Suppressor macrophage (primary cell): ENCODE measurements at places on chromosomes 13 and 19.

DNA sequence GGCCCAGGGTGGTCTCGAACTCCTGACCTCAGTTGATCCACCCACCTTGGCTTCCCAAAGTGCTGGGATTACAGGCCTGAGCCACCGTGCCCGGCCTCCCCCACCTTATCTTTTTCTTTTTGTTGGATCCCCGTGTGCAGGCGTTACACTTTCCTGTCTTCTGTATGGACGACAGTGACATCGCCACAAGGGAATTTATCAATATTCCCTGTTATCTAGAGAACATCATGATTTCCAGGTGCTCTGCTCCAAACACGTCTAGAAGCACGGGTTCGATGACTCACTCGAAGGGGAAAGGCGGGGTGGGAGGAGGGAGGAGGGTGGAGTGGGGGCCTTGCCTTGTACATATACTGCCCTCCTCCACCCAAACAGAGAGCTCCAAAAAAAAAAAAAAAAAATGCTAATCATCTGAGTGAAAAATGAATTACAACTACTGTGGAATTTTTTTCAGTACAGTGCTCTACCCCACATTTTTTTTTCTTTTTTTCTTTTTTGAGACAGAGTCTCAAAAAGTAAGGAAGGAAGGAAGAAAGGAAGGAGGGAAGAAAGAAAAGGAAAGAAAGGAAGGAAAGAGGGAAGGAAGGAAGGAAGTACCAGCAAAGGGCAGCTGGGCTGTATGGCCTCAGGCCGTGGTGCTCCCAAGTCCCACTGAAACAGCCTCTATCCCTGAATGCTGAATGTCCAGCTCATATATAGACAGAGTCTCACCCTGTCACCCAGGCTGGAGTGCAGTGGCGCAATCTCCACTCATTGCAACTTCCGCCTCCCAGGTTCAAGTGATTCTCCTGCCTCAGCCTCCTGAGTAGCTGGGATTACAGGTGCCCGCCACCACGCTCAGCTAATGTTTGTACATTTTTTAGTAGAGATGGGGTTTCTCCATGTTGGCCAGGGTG lies 36.8 kb downstream of the INSR start:
- no peak for DNase-seq

DNA sequence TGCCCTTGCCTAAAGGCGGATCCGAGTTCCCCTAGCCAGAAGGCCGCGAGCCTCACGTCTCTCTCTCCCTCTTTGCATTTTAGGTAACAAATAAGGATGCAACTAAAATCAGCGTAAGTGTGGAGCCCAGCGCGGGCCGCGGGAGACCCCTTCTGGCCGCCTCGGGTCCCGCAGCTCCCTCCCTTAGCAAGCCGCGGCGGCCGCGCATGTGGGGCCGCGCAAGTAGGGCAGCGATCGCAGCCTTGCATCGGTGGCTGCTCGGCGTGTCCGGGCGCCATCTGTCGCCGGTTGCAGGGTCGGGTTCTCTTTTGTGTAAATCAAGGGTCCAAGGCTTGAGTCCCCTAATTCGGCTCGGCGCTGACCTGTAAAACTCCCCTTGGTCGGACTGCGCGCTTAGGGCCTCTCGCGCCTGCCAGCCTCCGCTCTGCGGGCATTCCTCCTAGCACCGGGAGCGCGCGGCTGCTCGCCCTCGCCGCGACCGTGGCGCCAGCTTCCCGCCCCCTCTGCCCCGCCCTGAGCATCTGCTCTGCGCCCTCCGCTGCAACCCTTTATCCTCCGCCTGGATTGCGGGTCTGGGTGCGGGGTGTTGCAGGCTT lies 2.7 kb downstream of the VSTM2B start:
- DNase-seq, result peak; percentile 49

- DNase-seq, result no peak
These were observed 1646.0 kb downstream of the PCDH9 start for GRCh38 chr13:65584126-65584525.

- DNase-seq, result peak; percentile 54
These were observed 29.2 kb downstream of the PIP5K1C start for GRCh38 chr19:3670796-3671679.

DNA sequence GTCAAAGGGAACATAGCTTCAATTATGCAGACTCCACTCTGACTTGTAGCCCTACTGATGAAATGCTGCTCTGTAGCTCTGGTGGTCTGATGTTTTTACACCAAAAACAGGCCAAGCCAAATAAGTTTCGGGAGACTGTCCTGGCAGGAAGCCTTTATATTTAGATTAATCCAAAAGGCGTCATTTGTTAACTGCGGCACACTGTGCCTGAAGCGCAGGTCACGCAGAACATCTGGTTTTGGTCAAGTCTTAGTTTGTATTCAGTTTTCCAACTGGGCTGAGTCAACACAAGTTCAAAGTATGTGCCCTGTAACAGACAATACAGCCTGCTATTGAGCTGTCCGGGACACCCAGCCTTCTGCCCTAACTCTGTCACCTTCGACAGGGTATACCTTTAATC lies 154.6 kb upstream of the IPO5 start:
- no peak for DNase-seq

DNA sequence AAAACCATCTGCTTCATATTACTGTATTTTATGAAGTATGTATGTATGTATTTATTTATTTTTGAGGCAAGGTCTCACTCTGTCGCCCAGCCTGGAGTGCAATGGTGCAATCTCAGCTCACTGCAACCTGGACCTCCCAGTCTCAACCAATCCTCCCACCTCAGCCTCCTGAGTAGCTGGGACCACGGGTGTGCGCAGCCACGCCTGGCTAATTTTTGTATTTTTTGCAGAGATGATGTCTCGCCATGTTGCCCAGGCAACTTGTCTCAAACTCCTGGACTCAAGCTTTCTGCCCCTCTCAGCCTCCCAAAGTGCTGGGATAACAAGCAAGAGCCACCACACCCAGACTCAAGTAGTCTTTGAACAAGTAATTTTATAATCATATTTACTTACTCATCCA lies 5.5 kb downstream of the KATNAL1 start:
- DNase-seq, result no peak

DNA sequence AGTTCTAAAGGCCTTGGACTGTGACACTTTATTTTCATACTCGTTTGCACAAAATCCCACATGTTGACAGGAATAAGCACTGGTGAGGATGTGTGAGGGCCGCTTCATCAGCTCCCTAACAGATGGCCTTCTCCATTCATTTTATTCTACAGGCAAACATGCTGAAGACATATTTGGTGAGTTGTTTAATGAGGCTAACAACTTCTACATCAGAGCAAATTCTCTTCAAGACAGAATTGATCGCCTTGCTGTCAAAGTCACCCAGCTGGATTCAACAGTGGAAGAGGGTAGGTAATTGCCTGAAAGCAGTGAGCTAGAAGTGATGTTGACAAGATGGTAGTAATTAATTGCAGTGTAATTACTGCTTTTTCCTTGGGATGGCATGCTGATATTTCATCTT lies 95.7 kb downstream of the GPR12 start:
- no peak for DNase-seq

DNA sequence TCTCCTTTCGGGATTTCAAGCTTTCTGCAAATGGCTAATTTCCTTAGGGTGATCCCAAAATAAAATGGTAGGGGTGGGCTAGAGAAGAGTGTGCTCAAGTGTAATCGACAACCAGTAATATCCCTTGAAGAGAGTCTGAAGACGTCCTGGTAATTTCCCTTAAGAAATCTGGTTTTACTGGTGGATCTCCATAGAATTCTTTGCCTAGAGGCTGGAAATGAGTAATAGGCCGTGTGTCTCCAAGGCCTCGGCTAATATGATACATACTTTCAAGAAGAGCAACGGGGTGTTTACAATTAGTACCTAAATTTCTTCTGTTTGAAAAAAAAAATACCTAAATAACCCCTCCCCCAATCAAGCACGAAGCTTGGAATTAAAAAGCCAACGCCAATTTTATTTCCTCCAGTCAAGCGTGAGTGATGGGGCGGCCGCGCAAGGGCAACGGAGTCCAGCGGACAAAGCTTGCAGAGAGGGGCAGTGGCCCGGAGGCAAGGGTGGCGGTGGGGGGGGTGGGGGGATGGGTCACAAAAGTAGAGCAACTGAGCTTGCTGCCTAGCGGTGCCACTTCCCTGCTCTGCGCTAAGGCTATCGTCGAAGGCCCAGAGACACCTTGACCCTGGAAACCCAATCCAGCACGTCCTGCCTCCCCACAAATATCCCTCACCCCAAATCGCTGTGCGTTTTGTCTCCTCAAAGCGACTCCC lies 7.8 kb downstream of the SOX21 start:
- no peak for DNase-seq

DNA sequence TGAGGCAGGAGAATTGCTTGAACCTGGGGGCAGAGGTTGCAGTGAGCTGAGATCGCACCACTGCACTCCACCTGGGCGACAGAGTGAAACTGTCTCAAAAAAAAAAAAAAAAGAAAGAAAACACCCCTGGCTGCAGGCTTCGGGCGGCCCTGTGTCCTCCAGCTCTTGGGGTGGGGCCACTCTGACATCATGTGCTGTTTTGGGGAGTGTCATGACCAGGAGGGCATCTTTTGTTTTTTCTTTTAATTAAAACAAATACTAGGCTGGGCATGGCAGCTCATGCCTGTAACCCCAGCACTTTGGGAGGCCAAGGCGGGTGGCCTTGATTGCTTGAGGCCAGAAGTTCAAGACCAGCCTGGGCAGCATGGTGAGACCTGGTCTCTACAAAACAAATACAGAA lies 52.1 kb downstream of the KDM4B start:
- DNase-seq, result no peak

GRCh38 chr19:12838182-12838885 lies at the start of gene MAST1:
Gene MAST1 (plus strand): TSS chr19:12838515. CDS start chr19:12838573, 58 bp downstream.
- DNase-seq, result peak; percentile 87

GRCh38 chr13:20388184-20388583 lies 137.5 kb downstream of the CRYL1 start:
- DNase-seq, result no peak

- peak; percentile 56 for DNase-seq
These were observed 15.4 kb downstream of the MED26 start for GRCh38 chr19:16612636-16613035.

GRCh38 chr13:46071590-46072249 lies 19.2 kb upstream of the ZC3H13 start:
- no peak for DNase-seq

GRCh38 chr19:45464852-45465441 lies 2.8 kb upstream of the FOSB start:
- DNase-seq, result no peak

DNA sequence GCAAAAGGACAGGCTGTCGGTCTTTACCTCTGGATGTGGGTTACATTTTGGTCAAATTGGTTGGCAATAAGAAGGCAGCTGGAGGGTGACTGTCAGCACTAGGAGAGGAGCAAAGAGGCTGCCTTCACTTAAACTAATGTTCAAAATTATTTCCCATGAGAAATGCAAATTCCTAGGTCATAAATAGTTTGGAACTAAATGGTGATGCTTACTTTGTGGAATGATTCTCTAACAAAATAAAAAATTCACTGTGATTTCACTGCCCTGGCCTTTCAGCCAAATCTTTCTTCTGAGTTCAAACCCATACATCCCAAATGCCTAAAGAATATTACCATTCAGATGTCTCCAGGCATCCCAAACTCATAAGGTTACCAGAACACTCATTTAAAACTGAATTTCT lies 25.0 kb upstream of the OXGR1 start:
- DNase-seq, result no peak

GRCh38 chr13:94123557-94123956 lies 355.9 kb downstream of the DCT start:
- no peak for DNase-seq

- DNase-seq, result peak; percentile 47
These were observed 17.0 kb upstream of the NAPA start for GRCh38 chr19:47531640-47532387.

DNA sequence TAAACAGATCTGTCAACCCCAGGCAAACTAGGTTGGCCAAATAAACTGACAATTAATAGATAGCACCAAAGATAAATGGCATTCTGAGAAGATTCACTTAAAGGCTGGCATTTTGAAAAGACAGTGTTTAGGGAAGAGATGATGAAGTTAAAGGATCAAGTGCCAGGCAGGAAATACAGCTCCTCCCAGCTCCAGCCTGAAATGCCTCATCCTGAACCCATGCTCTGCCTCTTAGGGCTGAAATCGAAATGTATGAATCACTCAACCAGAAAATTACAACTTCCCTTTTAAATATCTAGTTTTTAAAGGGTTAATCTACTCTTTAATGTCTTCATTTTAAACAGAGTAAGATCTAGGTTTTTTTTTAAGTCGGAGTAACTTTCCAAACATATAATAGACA lies 171.2 kb upstream of the UBL3 start:
- DNase-seq, result no peak

GRCh38 chr19:58409010-58409790 lies 751 bp downstream of the ZNF584 start:
- peak; percentile 30 for DNase-seq

DNA sequence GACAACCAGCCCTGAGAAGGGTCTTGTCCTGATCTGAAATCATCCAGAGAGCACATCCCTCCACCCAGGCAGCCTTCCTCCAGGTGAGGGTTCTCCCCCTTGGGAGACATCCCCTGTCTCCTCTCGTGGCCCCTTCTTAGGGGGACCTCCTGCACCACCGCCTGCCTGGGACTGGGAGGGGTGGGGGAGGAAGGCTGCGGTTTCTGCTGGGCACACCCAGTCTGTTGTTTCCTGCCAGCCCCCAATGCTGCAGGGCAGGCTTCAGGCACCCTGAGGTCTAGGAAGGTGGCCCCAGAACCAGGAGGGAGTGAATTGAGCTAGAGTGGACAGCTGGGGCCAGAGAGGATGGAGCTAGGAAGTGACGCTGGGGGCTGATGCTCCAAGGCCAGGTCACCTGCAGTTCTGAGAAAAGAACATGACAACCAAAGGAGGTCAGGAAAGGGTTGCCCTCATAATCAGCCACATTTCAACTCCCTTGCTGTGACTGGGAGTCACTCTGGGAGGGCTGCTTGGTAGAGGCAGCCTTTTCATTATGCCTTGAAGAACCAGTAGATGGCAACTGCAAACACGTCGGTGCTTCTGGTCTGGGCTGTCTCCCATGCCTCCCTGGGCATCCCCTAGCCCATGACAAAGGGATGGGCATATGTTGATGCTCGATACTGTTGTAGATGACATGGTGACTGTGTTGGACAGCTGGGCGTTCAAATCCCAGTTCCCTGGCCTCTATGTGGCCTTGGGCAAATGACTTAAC lies 1.4 kb downstream of the ARHGEF18 start:
- no peak for DNase-seq

- DNase-seq, result no peak
These were observed 728.4 kb downstream of the SLITRK1 start for GRCh38 chr13:83153848-83154247.

- no peak for DNase-seq
These were observed 535.9 kb downstream of the GPC5 start for GRCh38 chr13:91934354-91934753.

DNA sequence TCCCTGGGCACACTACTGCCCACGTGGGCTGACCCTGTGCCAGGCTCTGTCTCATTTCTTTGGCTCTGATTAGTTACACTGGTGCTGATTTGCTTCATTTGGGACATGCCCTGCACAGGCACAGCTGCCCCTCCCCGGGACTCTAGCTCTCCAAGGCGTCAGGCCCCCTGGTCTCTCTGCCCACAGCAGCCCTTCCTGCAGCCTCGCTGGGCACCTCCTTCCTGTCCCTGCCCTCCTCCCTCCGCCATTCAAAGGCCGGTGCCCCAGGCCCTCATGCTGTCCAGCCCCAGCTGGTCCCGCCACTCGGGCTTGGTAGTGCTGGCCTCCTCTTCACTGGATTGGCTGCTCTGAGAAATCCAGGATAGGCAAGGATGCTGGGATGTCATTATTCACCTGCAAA lies 73.1 kb downstream of the ERICH6B start:
- no peak for DNase-seq

GRCh38 chr19:41403181-41403970 lies 5.8 kb downstream of the BCKDHA start:
- DNase-seq, result no peak

GRCh38 chr19:44718441-44719261 lies 19.7 kb downstream of the CEACAM16 start:
- peak; percentile 52 for DNase-seq
